EL (cell line): ENCODE measurements at places on chromosomes 6 and 20.

GRCh38 chr20:51712501-51713212 lies 55.5 kb downstream of the ATP9A start:
- DNase-seq = no peak

DNA sequence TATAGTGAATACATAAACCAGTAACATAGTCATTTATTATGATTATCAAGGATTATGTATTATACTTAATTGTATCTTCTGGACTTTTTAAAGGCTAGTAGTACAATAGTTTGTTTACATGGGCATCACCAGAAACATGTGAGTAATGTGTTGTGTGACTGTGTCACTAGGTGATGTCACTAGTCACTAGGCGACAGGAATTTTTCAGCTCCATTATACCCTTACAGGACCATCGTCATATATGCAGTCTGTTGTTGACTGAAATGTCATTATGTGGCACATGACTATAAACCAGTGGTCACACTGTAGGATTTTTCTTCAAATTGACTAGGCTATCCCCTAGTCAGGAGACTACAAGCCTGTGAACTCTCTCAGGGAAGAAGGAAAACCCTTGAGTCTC lies 86.5 kb upstream of the CENPW start:
- no peak for DNase-seq

- DNase-seq = no peak
These were observed 487.9 kb upstream of the CITED2 start for GRCh38 chr6:139862311-139862710.

DNA sequence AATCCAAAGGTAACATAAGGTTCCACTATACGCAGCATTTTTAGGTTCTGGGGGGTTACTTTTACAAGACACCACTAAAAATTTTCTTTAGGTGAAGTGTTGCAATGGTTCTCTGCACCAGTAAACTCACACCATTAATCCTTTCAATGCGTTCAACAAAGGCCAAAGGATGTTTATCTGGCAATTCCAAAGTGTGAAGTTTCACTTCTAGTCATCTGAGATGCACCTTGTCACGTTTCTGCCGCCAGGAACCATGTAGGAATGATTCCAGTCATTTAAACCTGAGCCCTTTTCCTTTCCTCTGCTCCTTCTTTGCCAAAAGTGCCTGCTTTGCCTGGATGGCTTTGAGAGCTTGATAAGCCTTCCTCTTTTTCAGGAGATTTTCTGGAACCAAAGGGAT lies 54.8 kb downstream of the CD164 start:
- DNase-seq = no peak

DNA sequence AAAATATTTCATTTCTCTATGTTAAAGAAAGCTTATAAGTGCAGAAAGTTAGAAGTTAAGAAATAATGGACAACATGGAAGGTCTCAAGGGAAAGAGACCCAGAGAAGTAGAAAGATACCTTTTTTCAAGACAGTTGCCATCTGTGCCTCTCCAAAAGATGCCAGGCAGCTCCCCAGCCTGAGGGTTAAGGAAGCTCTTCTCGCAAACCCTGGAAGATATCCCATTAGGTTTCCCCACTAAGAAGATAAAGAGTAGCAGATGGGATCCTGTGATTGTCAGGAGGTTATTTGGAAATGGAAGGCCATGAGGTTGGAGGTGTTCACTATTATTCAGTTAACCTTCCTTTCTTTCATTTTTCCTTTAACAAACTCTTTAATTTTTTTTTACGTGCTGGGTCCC lies 110.1 kb upstream of the SIM1 start:
- no peak for DNase-seq

GRCh38 chr6:116173928-116174327 lies 48.0 kb upstream of the COL10A1 start:
- no peak for DNase-seq

GRCh38 chr6:73109659-73110058 lies 115.6 kb downstream of the KHDC1L start:
- peak; percentile 21 for DNase-seq

DNA sequence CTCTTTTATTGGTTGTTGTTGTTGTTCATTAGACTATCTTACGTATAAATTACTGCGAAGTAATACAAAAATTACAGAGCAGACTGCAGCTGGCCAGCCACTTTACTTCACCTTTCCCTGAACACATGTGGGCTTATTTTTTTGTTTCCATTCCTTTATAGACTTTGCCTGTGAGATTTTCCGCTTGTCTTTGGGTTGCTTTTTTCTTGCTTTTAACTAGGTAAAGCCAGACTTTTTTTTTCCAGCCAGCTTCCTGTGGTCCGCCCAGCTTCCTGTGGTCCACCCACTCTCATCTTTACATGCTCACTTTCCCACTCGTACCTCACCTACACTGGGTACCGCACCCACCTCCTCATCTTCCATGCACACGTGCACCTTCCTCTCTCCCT lies 79.0 kb downstream of the IPCEF1 start:
- DNase-seq = no peak

- peak; percentile 82 for DNase-seq
These were observed 65.0 kb upstream of the EEF1A1 start for GRCh38 chr6:73585566-73586415.

DNA sequence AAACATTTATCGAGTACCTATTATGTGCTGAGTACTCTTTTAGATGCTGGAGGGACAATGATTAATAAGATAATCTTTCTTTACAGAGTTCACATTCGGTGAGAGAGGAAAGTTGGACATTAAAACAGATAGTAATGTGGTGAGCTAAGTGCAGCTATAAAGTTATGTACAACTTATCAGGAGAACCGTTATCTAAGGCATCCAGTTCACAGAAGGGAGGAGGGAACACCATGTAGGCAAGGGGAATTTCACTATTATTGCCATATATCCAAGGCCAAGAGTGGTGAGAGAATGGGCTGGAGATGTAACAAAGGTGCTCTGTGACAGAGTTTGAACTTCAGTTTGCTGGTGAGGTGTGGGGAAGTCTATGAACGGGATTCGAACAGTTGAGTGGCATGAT lies 105.8 kb downstream of the CARMIL1 start:
- DNase-seq = no peak

- DNase-seq = no peak
These were observed 26.8 kb downstream of the SLC22A3 start for GRCh38 chr6:160374836-160375560.

GRCh38 chr20:51756653-51757052 lies 11.5 kb downstream of the ATP9A start:
- DNase-seq = no peak

- no peak for DNase-seq
These were observed 169.2 kb downstream of the LMBRD1 start for GRCh38 chr6:69627625-69628024.

DNA sequence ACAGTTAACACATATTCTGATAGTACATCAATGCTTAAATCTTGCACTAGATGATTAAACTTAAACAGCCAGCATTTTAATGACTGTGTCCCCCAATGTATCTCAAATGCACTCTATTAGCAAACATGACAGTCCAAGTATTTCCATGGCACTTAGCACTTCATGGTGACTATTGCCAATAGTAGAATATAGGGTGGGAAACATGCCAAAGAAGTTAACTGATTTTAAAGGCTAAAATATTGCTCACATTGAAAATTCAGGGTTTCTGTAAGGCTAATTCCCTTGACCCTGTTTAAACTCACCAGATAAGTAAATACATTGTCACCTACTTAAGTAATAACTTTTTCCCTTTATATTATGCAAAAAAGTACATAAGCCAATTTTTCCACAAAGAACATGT lies 266.9 kb downstream of the TBC1D32 start:
- DNase-seq = no peak

GRCh38 chr20:10978019-10978702 lies 304.4 kb upstream of the JAG1 start:
- no peak for DNase-seq

- peak; percentile 72 for DNase-seq
These were observed 115.3 kb downstream of the LCA5 start for GRCh38 chr6:79421707-79422484.

- no peak for DNase-seq
These were observed 55.6 kb downstream of the ZNF292 start for GRCh38 chr6:87210979-87211378.

- no peak for DNase-seq
These were observed 9.6 kb downstream of the IGF2R start for GRCh38 chr6:159978291-159979135.

- peak; percentile 67 for DNase-seq
These were observed 61.5 kb downstream of the OGFRL1 start for GRCh38 chr6:71349976-71350615.

DNA sequence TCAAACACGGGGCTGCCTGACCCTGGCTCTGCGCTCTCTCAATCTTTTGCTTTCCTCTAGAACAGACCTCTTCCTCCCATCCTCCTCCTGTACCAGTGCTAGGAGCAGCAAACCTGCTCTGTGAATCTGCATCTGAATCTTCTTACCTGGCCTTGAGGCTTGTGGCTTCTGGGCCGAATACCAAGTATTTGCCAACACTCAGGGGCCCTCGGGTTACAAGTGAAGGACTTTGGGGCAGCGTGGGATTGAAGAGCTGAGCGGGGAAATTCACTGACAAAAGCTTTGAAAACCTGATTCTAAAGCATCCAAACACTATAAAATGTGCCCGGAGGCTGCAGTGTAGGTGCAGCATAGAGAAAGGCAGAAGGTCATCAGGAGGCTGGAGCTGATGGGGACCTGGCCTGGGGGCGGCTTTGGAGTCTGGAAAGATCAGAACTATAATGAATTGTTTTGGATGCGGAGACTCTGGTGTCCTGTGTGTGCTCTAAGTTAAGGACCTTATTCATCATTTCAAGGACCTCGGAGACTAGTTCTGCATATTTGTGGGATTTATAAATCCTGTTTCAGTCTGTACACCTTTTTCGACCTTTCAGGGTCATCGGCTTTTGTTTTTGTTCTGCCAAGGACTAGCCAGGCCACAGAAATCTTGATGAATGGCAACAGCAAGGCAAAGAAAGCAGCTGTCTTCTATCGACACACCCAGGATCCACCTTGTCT lies 16.4 kb upstream of the IGF2R start:
- no peak for DNase-seq

DNA sequence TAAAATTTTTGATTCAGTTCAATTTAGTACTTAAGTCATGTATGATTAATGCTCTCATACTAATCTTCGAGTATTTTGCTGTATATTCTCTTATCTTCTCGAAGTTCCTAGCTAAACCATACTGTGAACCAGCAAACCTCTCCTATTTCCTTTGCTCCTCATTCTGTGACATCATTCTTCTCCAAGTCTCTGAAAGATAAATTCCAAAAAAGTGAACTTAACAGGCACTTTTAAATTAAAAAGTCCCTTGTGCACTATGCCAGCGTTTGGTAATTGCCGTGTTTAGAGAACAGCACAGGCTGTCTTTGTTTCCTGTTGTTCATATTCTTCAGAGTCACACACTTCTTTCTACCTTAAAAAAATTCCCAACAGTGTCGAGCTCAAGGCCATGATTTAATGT lies 188.4 kb upstream of the PHACTR1 start:
- no peak for DNase-seq

GRCh38 chr6:15365273-15365687 lies 119.4 kb downstream of the JARID2 start:
- peak; percentile 17 for DNase-seq
